ENCODE measurements at places on chromosomes 7 and 10.

DNA sequence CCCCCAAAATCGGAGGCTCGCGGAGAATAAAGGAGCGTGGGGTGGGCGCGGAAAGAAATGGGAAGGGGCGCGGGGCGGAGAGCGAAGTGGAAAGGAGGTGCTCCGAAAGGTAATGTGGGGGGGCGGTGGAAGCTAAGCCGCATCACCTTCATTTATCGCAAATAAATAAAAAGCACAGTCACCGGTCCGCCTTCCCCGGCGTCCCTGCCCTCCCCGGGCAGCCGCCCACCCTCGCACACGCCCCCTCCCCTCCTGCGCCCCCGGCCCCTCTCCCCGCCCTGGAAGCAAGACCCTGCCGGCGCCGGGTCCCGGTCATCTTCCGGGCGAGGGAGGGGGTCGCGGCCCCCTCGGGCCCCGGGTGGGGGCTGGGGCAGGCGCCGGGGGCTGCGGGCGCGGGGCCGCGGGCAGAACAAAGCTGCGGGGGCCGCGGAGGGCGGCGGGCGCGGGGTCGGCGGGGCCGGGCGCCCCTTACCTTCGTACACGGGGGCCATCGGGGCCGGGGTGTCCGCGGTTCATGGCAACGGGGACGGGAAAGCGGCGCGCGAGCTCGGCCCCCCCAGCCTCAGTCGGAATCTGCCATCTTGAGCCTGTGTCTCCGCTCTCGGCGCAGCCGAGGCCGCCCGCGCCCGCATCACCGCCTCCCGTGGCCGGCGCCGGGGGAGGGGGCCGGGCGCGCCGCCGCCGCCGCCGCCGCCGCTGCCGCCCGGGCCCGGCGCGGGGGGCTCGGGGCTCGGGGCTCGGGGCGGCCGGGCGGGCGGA lies 486 bp downstream of the HIPK2 start:
- peak; percentile 71 for DNase-seq

DNA sequence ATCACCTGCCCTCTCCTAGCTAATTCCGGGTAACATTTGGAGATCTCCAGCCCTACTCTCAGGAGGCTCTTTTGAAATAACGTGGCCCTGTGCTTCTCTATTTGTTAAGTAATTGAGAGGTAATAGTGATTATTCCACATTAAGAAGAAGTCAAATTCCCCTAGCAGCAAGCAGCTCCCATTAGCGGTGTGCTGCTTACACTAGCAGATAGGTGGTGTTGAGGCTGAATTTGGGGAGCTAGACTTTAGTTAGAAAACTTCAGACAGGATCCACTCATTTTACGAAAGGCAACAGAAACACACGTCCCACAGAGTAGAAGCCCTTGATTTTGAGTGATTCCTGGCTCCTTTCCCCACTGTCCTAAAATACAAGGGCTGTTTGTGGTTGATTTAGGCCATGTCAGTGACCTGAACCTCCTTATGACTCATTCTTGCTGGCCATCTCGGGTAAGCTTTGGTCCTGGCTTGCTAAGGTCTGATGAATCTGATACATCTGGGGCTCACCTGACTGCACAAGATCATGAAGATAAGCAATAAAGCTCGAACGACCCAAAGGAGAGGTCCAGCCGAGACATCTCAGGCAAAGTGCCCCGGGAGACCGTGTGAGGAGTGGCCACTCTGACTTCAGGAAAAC lies 77.2 kb downstream of the FAM204A start:
- DNase-seq, result no peak

DNA sequence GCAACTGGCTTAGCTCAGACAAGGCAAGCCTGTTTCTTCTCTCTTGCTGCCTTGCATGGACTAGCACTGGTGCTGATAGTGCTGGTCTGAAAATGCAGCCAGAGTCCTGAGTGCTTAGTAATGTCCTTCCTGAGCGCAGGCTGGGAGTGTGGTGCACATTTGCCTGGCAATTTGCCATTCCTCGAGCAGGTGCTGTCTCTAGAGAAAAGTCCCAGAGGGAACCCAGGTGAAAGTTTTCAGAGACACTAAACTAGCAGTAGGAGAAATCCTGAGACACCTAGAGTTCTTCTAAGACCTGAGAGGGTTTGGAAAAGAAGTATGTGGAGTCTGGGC lies 1.9 kb downstream of the SFTPD start:
- DNase-seq, result no peak

- no peak for DNase-seq
These were observed 1193.4 kb downstream of the SORCS3 start for GRCh38 chr10:105834261-105835059.

- DNase-seq, result peak; percentile 26
These were observed 41.5 kb downstream of the GATA3 start for GRCh38 chr10:8095959-8096358.

DNA sequence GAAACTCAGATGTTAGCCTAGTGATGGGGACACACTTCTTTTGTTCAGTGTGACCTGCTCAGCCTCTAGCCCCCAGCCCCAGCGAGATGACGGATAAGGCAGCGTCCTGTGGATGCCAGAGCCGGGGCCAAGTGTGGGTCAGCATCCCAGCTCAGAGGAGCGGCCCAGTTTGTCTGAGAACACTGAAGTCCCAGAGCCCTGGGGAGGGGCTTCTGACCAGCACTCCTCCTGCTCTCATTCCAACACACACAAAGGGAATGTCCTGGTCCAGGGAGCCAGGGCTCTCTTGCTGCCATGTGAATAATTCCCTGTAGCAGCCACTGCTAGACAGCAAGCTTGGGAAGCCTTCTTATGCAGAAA lies 4.5 kb upstream of the ATP6V0E2 start:
- DNase-seq, result no peak

GRCh38 chr10:82206831-82207230 lies 331.8 kb downstream of the NRG3 start:
- DNase-seq, result no peak

- no peak for DNase-seq
These were observed 102.1 kb downstream of the POLL start for GRCh38 chr10:101485681-101486554.

GRCh38 chr10:73962386-73962785 lies 35.5 kb upstream of the VCL start:
- DNase-seq, result no peak

DNA sequence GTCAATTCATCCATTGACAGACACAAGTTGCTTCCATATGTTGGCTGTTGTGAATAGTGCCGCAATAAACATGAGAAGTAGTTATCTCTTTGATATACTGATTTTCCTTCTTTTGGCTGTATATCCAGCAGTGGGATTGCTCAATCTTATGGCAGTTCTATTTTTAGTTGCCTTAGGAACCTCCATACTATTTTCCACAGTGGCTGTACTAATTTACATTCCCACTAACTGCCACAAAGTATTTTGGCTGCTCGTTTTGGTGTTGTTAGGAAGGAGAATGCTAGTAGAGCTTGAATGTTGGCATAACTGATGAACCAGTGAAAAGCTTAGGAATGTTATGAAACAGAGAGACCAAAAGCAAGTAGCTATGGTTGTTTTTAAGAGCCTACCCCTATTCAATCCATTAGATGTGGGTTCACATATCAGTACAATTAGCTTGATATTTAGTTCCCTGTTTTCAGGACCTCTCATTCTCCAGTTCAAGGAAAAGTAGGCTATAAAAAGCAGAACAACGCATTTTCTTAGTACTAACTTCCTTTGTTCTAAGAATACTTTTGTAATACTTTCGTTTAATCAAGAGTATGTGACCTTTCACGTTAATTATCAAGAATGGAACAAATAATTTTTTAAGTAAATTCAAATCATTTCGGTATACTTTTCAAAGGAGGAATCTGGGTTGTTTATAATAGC lies 100.3 kb downstream of the FAS start:
- no peak for DNase-seq

DNA sequence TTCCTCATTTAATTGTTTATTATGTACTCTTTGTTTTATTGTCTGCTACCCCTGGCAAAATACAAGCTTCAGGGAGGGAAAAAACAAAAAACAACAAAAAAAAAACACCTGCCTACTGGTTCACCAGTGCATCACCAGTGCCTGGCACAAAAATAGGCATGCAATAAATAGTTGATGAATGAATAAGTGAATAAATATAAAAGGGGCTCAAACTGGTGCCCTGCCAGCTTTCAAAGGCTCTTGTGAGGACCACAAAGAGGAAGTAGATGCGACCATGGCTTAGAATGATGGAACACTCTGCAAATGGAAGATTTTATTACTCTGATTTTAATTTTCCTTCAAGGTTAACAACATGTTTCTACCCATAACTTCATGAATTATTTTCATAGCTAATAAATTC lies 213.0 kb upstream of the INHBA start:
- no peak for DNase-seq

- no peak for DNase-seq
These were observed 9.4 kb upstream of the ANKRD22 start for GRCh38 chr10:88861036-88861435.

DNA sequence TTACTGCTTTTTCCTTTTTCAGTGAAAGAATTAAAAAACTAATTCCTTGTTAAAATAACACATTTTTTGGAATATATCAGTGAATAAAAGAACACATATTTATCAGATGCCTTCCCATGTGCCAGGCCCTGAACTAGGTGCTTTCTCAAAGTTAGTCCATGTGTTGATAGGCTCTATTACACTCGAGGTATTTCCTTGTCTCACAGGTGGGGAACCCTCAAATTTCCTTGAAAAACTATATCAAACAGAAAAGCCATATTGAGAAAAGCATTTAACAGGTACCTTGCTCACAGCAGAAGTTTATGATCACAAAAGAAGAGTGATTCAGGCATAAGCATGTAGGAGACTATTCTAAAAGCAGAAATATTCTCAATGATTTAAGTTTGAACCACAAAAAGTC lies 75.6 kb upstream of the OGDHL start:
- no peak for DNase-seq

GRCh38 chr7:1843921-1844335 lies 173.9 kb downstream of the ELFN1 start:
- no peak for DNase-seq

DNA sequence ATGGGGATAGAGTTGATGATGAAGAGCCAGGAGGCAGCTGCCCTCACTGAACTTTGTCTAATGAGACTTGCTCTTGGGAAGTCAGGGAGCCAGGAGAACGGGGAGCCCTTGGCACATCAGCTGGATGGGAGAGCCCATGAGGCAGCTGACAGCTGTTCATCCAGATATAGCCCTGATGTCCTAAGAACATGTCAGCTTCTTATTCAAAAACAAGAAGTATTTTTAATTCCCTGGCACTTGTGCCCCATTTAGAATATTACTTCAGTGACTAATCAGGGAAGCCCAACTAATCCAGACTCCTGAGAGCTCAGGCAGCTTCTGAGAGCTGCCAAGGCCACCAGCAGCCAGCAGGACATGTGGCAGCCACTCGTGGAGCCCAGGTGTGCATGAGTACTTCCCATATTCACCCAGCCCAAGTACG lies 363.4 kb downstream of the GRID1 start:
- no peak for DNase-seq

DNA sequence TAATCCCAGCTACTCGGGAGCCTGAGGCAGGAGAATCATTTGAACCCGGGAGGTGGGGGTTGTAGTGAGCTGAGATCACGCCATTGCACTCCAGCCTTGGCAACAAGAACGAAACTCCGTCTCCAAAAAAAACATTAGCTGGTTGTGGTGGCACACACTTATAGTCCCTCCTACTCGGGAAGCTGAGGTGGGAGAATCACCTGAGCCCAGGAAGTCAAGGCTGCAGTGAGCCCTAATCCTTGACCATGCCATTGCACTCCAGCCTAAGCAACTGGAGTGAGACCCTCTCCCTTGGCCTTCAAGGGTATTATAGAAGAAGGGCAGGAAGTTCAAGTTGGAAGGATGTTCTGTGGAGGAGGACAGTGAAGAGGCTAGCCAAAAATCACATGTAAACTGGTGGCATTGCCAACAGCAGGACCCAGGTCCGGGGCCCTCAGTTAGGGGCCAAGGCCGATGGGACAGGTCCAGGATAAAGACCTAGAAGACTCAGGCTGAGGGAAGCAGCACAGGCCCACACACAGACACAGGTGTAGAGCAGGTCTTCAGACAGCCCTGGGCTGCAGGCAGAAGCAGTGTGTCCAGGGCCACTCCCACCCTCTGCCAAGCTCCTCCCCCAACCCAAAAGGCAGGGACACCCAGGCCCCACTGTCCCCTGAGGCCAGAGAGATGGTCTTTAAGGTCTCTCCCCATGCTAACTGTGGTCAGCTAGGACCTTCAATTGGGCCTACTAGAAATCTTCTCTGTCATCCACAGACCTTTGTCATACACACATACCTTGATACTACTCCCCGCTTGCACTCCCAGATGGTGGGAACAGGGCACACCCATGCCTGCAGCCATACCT lies 8.4 kb upstream of the SAMD8 start:
- no peak for DNase-seq

DNA sequence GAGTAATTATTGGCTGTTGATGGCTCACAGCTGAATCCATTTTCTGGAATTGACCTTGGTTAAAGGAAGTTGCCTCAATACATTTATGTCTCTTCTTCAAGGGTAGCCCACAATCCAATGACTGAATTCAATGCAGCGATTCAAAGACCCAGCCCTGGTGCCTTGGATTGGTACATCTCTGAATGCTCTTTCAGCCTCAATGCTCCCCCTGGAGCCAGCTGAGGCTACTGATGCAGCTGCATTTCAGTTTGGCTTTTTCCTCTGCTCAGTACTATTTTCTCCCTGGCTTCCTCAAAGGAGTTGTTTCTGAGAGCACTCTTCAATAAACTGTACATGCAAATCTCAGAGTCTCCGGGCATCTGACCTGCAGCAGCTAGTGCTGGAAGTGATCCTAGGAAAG lies 633 bp upstream of the EBLN1 start:
- no peak for DNase-seq

- DNase-seq, result no peak
These were observed 826.3 kb upstream of the MBL2 start for GRCh38 chr10:53598914-53599313.

- no peak for DNase-seq
These were observed 56.0 kb downstream of the UBE2H start for GRCh38 chr7:129896568-129897382.

- no peak for DNase-seq
These were observed 161.5 kb downstream of the MAD1L1 start for GRCh38 chr7:2071133-2071832.

DNA sequence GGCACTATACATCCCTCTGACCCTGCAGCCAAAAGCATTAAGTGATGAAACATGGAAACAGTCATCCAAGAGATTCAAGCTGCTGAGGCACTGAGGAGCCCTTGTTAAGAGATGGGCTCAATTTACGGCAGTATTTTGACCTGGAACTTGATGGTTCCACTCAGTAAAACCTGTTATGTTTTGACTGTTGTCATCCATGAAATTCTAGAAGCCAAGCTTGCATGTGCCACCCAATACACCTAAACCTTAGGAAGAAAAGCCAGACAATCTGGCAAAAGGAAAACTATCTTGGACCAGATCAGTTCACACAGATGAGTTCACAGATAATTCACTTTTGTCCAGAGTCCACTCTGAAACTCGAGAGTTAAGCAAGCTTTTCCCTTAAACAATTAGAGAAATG lies 53.2 kb downstream of the ICA1 start:
- no peak for DNase-seq

All from CD8-positive, alpha-beta T cell (primary cell).